ENCODE measurements at places on chromosomes 1 and 21.

GRCh38 chr1:227723474-227723873 lies 11.6 kb downstream of the JMJD4 start:
- no peak for DNase-seq

DNA sequence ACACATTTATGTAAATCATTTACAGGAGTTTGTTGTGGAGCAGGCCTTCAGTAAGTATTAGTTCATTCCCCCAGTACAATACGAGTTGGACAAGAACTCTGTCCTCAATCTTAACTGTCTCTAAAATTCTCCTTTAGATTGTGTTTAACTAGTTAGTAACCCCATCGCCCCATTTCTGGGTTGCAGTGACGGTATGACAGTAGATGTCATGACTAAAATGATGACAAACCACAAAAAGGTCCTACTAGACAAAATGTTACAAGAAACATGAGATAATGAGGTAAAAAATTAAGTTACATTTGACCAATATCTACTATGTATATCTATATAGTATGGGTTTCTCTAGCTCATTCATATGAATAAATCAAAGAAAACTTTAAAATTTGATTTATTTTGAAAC lies 41.1 kb downstream of the CD58 start:
- no peak for DNase-seq

- no peak for DNase-seq
Measured at GRCh38 chr21:40242586-40243265, 375.5 kb downstream of the PCP4 start.

- DNase-seq: no peak
Measured at GRCh38 chr1:27545876-27546275, 55.9 kb upstream of the WASF2 start.

- no peak for DNase-seq
Measured at GRCh38 chr1:113255038-113255719, 135.1 kb upstream of the MAGI3 start.

GRCh38 chr1:65483993-65484754 lies 63.7 kb downstream of the LEPR start:
- DNase-seq: no peak

DNA sequence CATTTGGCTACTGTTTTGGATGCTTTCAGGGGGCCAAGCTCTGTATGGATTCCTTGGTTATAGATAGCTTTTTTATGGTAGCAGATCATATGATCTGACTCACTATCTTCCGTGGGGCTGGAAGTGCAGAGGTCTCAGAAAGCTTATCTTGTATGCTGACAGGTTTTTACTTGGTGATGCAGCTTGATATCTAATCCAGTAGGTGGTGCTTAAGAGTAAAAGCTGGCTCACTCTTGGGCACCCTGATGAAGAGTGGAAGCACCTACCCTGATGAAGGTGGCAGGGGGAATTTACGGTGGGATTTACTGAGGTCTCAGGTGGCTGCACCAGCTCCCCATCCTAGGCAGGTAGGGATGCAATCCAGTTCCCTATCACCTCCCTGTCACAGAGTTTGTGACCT lies 151.2 kb downstream of the PTBP2 start:
- DNase-seq: no peak

- DNase-seq: no peak
Measured at GRCh38 chr1:181296180-181296579, 187.1 kb upstream of the CACNA1E start.

DNA sequence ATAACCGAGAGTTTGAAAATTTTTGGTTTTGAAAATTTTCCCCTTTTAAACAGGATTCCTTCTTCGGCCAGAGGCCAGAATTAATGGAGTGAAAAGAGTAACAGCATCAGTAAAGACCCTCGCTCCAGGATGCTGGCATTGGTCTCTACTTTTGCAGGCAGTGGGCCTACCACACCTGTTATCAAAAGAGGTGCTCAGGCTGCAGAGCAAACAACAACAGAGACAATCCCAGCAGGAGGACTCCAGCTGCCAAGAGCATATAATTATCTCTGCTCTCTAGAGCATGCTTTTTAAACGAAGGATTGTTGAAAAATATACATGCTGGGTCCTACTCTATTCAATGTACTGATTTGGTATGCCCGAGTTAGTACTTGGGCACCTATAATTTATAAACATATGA lies 1048.5 kb downstream of the PLA2G4A start:
- DNase-seq: no peak
